ENCODE measurements at places on chromosomes 1 and 21.

DNA sequence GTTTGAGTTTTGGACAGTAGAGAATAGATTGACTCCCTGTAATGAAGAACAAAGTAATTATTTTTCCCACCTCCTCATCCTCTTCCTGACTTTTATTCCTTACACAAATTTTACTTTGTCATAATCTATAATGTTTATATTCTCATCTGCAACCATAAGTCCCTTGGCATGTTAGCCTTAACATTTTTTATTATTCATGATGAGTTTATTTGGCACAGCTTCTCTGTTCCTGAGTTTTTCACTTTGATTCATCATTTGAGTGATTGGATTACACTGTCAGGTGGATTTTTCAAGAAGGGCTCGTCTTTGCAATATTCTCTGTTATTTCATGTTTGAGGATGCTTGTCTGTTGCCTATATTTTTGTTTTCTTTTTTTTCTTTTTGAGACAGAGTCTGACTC, 35.7 kb downstream of the TNFRSF8 start:
- DNase-seq, result no peak

- DNase-seq, result peak; percentile 52
Observed at GRCh38 chr1:208536212-208536611, 292.0 kb upstream of the PLXNA2 start.

DNA sequence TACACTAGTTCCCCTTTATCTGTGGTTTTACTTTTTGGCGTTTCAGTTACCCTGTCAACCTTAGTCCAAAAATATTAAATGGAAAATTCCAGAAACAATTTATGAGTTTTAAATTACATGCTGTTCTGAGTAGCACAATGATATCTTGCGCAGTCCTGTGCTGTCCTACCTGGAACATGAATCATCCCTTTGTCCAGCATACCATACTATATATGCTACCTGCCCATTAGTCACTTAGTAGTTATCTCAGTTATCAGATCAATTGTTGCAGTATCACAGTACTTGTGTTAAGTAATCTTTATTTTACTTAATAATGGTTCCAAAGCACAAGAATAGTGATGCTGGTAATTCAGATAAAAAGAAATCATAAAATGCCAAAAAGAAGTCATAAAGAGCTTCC, 52.7 kb downstream of the AGBL4 start:
- DNase-seq, result no peak

GRCh38 chr1:164754088-164754600, 195.2 kb downstream of the PBX1 start:
- no peak for DNase-seq

DNA sequence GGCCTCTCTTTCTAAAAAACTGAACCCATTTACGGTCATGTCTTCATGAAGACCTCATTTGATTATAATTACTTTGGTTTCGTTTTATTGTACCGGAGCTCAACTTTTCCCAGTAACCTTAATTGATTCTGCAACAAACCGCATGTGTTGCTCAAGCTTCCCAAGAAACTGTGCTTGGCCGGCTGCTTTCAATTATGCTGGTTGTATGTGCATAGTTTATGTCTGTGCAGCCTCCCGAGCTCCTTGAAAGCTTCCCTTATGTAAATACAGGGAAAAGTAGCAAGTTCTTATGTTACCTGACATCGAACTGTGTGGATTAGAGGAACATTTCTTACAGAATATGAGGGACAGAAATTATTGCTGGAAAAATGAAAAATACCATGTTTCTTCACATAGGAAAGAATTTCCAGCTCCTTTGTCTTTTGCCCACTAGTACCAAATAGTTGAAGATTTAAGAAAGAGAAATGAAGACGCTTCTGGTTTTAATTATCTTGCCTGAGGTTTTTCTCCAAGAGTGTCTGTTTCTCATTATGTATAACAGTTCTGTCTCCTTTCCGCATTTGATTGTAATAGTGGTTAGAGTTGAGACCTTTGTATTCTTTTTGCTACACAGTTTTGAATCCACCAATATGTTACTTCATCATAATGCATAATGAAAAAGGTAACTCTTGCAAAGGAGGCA, 2.1 kb downstream of the VCAM1 start:
- DNase-seq, result no peak

DNA sequence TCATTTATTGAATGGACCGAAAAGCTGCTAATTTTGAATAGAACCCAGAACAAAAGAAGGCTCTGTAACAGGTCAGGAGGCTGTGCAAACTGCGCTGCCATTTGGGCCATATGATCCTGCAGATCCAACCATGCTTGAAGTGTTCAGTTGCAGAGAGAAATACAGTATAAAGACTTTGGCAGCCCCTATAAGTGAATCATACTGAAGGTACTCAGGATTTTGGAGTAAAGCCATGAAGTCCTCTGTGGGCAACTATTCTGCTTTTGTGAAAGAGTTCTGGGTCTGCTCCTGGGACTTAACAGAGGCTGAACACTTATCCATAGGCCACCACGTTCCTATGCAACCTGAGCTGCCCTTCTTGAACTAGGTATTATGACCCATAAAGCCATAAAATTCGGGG, 1613.6 kb upstream of the PRMT6 start:
- DNase-seq, result no peak

DNA sequence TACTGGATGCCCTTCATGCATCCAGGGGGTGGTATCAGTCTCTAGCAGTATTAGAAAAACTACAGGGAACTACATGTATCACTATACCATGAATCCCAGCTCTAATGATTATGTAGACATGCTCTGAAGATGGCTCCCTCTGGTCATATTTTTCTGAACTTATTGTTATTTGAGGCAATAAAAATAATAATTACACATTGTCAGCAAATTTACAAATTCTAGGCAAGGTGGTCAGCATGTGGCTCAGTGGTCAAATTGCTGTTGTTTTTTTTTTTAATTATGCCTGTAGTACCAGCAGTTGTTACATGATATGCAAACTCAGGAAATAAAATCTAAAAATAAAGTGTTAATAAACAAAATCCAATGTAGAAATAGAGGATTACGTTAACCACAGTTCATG, 22.5 kb downstream of the ASTN1 start:
- no peak for DNase-seq

DNA sequence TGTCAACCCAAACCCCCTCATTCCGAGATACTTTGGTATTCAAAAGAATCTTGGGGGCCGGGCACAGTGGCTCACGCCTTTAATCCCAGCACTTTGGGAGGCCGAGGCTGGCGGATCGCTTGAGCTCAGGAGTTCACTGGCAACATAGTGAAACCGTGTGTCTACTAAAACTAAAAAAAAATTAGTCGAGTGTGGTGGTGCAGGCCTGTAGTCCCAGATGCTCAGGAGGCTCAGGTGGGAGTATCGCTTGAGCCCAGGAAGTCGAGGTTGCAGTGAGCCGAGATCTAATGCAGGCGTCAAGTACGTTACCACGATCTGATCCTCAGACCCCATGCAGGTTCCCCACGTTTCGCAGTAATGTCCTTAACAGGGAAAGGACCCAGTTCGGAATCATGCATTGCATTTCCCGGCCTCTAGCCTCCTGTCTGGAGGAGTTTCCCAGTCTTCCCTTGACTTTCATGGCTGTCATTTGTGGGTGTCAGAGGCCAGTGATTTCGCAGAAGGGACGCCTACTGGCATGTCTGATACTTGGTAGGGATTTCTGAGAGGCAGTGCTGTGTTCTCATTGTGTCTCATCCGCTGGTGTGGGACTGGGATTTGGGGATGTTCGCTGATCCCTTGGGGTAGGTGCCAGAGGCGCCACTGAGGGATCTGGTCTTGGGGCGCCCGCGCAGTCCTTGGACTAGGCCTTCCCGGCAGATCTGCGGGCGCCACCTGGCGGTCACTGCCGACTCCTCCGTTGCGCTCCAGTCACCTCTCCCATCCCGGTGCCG, 39.3 kb upstream of the HMGN1 start:
- peak; percentile 42 for DNase-seq

GRCh38 chr1:202015662-202015937, 5.2 kb downstream of the ELF3 start:
- no peak for DNase-seq

GRCh38 chr1:84410328-84411095, 12.2 kb downstream of the DNASE2B start:
- DNase-seq, result no peak

DNA sequence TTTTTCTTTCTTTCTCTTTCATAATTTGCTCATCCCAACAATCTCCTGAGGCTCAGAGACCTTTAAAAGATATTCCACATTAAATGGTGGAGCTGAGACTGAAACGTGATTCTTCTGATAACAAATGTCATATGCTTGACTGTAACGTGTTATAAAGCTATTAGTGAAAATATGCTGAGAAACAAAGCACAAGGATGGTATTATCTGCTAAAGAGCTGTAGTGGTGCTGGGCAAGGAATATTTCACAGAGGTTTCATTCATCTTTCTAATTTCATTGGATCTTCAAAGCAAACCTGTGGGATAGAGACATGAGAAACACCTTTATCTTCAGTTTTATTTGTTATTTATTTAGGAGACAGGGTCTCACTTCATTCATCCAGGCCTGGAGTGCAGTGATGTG, 98.1 kb upstream of the WLS start:
- no peak for DNase-seq

GRCh38 chr1:107877092-107877491, 87.9 kb downstream of the VAV3 start:
- no peak for DNase-seq

DNA sequence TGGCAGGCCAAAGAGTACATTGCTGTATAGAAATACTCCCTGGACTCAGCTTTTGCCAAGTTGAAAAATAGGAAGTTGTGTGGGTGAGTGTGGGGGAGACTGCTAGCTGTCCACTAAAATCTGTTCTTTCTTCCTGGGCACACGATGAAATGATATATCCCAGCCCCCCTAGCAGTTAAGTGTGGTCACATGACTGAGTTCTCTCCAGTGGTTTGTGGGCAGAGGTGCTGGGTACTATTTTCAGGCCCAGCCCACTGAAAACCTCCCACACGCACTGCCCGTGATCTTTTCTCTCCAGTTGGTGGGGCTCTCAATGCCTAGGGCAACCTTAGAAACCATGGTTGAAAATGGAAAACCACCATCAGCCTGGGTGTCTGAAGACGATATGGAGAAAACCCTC, 119.7 kb upstream of the LMO4 start:
- DNase-seq, result no peak

- DNase-seq, result no peak
Observed at GRCh38 chr1:33441088-33441745, 10.3 kb upstream of the PHC2 start.

DNA sequence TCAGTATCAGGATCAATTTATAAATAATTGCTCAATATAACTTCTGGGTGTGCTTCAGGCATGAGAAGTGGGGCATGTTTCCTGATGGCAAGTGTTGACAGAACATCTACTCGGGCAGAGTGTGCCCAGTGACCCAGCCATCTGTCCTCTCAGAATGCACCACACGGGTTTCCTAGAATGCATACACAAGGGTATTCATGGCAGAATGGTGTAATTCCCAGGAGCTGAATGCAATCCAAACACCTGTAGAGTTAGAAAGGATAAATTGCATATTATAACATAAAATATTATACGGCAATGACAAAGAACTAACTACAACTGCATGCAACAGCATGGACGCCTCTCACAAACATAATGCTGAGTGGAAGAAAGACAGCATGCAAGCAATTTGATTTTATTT, 391.9 kb downstream of the SIPA1L2 start:
- no peak for DNase-seq

DNA sequence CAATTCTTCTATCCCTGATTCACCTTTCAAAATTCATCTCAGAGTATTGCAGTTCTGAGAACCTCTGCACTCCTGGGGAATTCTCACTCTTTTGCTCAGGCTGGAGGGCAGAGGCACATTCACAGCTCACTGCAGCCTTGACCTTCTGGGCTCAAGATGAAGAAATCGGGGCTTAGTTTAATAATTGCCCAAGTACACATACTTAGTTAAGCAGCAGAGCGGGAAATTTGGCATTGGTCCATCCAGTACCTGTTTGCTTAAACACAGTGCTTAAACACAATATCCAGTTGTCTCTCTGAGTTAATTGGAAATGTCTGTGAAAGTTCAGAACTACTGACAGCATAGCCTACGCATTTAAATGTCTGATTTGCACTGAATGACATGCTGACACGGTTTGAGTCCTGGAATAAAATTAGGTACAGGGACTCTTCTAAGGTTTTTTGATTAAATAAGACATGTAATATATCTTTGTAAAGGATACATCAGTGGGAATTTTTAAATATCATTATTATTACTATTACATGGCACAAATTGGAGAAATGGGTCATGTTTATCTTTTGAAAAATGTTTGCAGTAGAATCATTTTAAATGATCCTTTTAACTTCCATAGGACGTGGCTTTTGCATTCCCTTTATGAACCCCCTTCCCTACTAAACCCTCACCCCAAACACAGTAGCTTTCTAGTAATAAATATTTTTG, 337.4 kb downstream of the SRGAP2C start:
- DNase-seq, result peak; percentile 81

GRCh38 chr1:17207046-17207445, 2.1 kb downstream of the PADI1 start:
- DNase-seq, result no peak

- DNase-seq, result no peak
Observed at GRCh38 chr1:150376110-150376509, 12.2 kb downstream of the RPRD2 start.

GRCh38 chr21:42553435-42553834, 39.8 kb downstream of the SLC37A1 start:
- DNase-seq, result no peak

- peak; percentile 92 for DNase-seq
Observed at GRCh38 chr1:205294175-205294917, 27.2 kb downstream of the NUAK2 start.

DNA sequence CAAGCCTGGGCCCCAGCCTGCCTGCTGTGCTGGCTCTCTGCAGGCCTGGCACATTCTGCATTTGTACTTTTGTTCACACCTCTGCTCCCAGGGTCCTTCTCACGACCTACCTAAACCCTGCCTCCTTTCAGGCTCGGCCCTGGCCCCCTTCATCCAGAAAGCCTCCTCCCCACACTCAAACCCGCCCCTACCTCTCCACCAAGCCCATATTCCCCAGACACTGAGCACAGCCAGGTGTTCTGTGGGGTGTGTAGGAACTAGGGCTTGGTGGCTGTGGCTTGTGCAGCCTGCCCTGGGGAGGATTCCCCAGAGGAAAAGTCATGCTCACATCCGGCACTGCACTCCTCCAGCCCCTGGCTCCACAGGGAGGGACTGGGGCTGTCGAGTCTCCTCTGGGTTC, 8.2 kb upstream of the MIXL1 start:
- no peak for DNase-seq

GRCh38 chr21:46254208-46254975, 25.8 kb upstream of the LSS start:
- DNase-seq, result no peak

DNA sequence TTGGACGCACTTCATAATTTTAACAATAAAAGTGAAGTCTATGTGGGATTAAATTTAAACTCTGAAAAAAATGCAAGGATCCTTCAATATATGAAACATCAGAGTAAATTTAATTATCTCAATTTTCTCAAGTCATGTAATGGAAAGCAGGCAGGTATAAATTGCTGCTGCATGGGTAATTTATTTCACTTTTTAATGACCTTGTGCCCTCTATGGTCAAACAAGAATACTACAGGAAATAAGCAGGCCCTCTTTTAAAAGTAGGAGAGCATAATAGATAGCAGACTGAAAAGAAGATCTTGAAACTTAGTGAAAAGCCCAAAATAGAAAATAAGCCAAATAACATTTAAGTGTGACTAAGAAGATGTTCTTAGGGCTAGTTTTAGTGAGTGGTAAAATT, 22.9 kb downstream of the BCAS2 start:
- peak; percentile 3 for DNase-seq

All from kidney glomerular epithelial cell (primary cell).